ENCODE measurements at places on chromosomes 5 and 9.

GRCh38 chr9:5917888-5918287 is 27.2 kb downstream of the MLANA start:
- no peak for DNase-seq

- DNase-seq = no peak
These were observed 43.5 kb downstream of the RMI1 start for GRCh38 chr9:84024041-84024575.

DNA sequence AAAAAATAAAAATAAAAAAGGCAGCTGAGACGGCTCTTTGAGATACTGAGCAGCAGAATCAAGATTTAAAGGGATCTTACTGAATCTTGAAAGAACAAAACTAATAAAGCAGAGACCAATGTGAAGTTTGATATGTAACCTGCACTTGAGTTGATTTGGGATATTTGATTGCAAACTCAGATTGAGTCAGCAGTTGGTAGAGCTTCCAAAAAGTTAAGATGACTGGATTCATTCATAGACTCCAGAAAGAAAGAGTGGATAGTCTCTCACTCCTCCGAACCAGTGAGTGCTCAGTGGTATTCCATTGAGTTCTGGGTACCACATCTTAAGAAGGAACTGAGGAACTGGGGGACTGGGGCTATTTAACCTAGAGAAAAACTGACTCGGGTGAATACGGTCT is 52.7 kb upstream of the TESK1 start:
- DNase-seq = no peak

DNA sequence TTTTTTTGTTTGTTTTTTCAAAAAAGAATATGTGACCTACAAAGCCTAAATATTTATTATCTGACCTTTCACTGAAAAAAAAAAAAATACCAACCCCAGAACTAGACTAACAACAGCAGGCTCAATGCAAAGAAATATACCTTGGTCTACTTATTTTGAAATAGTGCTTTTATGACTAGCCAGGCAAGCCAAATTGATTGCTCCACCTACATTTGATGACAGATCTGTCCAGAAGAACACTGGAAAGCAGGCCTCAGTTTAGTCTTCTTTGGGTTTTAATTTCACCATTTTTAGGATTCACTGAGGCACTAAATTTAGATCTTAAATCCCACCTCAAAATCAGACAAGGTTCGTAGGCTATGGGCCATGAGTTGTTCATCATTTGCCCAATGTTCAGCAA is 97.3 kb downstream of the PLPP1 start:
- DNase-seq = no peak

GRCh38 chr5:143222287-143223231 is 180.9 kb downstream of the NR3C1 start:
- no peak for DNase-seq

- no peak for DNase-seq
These were observed 104.3 kb downstream of the FGF18 start for GRCh38 chr5:171523781-171524180.

- no peak for DNase-seq
These were observed 225.9 kb downstream of the RFX3 start for GRCh38 chr9:3299872-3300271.

DNA sequence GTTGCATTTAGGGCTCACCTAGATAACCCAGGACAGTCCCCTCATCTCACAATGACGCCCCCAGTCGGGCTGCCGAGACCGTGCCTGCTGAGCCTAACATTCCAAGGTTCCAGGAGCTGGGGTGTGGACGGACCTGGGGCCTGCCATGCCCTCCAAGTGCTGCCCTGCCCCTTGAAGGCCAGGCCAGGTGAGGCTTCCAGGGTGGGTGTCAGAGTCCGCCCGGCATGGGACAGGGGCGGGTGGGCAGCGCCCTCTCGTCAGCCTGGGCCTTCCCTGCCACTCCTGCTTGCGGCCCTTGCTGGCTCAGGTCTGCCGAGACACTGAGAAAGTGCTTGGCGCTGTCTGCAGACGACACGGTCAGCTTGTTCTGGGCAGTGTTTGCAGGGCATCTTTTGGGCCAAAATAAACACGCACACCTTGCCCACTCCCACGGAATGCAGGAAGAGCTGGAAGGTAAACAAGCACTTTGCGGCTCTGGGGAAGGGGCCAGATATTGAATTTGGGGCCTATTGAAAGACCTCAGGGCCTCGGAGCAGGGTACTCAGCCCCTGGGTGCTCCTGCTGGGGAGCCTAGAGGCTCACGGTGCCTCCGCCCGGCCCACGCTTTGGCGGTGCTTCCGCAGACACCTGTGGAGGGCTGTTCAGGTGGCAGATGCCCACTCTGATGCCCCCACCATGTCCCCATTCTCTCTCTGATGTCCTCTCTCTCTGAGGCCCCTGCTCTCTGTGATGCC is 4.2 kb upstream of the SCGB3A1 start:
- no peak for DNase-seq

DNA sequence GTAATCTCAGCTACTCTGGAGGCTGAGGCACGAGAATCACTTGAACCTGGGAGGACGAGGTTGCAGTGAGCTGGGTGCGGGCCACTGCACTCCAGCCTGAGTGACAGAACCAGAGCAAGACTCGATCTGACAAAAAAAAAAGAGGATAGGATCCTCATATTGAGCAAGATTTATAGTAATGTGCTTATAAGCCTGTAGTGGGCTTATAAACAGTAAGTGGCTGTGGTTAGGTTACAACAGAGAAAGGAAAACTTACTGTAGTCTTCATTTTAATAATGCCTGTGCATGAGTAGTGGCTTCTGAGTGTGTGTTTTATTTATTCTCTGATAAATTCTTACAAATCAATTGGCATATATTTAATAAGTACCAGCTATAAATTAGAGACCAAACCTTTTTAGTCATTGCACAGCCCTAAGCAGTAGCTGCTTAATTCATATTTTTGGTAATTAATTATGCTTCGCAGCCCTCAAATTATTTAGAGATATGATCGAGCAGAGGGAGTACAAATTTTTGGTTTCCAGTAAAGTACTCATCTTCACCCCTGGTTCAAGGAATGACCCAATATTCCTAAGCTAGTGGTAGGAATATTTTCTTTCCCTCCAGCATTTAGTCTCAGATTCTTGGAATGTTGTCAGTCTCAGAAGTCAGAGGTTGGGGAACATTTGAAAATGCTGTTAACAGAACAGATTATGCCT is 73.8 kb upstream of the KLF9 start:
- DNase-seq = peak; percentile 51

GRCh38 chr5:173329491-173330337 is 1.5 kb upstream of the STC2 start:
- no peak for DNase-seq

DNA sequence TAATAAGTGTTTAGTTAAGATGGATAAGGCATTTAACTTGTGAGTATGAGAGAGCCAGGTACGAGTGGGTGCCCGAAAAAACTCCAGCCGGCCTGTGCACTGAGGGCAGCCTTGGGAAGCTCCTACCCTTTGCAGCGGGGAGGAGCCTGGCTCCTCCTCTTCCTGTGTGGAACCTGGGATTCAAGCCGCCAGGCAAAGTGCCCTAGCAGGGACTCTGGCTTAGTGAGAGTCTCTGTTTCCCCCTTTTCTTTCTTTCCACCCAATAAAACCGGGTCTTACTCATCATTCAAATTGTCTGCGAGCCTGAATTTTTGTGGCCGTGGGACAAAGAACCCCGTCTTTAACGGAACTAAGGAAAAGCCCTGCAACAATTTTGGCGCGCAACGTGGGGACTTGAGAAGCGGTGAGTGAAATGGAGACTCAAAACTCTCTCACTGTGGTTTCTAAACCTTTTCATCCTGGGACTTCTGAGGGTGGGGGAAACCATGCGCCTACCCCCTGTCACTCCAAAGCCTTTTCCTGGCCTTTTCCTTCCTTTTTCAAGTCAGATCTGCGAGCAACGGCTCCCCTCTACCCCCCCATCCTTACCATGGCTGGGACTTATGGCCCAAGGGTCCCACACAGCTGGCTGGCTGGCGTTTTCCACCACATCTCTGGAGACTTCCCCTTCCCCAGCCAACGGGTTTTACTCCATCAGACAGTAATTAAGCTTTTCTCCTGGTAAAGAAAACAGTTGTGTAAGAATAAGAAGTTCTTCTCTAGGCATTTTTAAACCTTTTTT is 535.7 kb upstream of the ACO1 start:
- no peak for DNase-seq

DNA sequence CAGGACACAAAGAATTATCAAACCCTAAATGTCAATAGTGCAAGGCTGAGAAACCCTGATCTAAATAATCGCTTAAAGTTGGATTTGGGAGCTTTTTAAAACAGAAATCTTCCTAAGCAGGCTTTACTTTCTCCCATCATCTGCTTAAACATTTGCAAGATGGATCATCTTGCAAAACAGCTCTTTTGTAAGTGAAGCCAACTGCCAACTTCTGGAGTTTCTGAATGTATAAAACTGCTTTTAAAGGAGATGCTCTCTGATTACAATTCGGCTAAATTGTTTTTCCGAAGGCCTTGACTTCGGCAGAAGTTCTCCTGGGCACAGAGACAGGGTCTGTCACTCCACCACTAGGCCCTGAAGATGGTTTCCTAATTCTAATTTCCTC is 1.3 kb downstream of the PTPN3 start:
- no peak for DNase-seq

- no peak for DNase-seq
These were observed 8.7 kb upstream of the DOLPP1 start for GRCh38 chr9:129072171-129072570.

DNA sequence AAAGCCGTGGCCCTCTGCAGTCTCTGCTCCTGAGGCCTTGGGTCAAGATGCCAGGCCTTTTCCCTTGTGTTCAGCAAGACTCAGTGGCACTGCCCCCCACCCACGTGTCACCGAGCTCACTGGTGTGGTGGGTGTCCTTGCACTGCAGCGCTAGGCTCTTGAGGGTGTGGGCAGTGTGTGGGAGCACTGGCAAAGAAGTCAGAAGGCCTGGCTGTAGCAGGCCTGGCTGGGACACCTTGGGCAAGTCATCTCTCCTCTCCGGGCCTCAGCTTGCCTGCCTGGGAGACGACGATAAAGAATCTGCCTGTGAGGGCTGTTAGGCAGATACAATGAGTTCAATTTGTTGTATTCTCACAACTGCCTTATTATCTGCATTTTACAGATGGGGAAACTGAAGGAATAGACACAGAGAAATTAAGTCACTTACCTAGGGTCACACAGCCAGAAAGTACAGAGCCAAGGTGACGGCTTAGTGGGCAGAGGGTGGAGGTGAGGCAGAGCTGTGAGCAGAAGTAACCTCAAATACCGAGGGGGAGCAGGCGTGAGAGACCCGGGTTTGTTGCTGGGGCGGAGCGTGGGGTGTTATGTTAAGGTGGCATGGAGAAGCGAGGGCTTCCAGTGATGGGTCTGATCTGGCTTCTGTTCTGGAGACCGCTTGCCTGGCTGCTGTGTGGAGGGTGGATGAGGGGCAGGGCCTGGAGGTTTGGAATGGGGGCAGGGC is 1.4 kb downstream of the TSPAN17 start:
- no peak for DNase-seq

DNA sequence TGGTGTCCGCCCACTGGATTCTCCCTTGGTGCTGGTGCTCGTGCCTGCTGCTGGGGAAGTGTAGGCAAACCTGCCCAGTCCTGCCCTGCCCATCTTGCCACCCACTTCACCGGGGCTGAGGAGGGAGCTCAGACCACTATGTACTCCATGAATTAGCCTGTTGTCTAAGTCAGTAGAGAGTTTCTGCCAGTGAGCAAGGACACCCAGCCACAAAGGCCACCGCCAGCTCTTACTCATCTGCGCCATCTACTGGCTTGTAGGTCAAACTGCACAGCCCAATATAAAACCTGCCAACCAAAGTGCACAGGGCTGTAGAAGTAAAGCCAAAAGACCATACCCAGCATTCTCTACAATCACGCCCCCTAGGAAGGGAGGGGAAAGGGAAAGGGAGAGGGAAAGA is 102.3 kb downstream of the GLIS3 start:
- no peak for DNase-seq

DNA sequence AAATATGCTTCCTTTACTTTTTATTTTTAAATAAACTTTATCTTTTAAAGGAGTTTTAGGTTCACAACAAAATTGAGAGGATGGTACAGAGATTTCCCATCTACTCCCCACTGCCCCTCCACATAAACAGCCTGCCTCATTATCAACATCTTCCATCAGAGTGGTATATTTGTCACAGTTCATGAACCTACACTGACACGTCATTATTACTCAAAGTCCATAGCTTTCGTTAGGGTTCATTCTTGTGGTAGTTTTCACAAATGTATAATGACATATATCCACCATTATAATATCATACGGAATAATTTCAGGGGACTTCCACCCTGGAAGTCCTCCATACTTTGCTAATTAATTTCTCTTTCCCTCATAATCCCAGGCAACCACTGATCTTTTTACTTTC is 204.9 kb downstream of the SMARCA2 start:
- no peak for DNase-seq

DNA sequence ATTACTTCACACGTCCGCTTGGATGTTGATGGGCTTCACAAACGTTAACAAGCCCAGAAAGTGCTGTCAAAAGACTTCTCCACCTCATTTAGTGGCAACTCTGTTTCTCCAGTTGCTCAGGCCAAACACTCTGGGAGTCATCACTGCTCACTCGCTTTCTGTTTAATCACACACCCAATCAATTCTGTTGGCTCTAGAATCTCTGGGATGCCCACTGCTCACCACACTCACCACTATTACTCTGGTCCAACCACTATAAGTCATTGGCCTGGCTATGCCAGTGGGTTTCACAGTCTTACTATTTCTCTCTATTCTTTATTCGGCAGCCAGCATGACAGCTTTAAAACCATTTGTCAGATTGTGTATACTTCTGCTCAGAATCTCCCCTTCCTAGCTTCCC is 163.5 kb downstream of the KDM4C start:
- no peak for DNase-seq

- no peak for DNase-seq
These were observed 16.9 kb downstream of the RABL6 start for GRCh38 chr9:136824496-136825225.

GRCh38 chr9:130995086-130996011 is 13.6 kb upstream of the LAMC3 start:
- peak; percentile 62 for DNase-seq

GRCh38 chr5:69217151-69217511 is 17.6 kb upstream of the CDK7 start:
- no peak for DNase-seq

DNA sequence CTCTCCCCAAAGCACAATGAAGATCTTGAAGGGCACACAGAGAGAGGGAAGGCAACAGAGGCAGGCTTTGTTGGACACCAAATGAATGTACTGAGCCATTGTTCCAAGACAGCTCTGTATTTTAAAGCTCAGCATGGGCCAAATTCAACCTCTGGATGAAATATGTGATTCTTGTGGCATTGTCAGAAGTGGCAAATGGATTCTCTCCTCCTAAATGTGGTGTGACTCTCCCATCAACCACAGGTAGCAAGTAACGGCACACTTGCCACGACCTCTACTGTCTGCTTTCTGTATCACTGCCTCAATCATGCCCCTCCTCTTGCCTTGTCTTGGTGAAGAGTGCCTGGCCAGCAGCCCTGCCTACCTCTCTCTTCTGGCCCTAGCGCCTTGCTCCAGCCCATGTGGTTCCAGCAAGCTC is 6.1 kb upstream of the MOB3B start:
- no peak for DNase-seq

Data from choroid plexus epithelial cell (primary cell).